AG08395 (cell line): ENCODE measurements at places on chromosomes 5 and 9.

- peak; percentile 47 for DNase-seq
These were observed 56.3 kb downstream of the TMEM174 start for GRCh38 chr5:73229271-73229670.

- no peak for DNase-seq
These were observed 11.5 kb upstream of the SSBP2 start for GRCh38 chr5:81762401-81762800.

DNA sequence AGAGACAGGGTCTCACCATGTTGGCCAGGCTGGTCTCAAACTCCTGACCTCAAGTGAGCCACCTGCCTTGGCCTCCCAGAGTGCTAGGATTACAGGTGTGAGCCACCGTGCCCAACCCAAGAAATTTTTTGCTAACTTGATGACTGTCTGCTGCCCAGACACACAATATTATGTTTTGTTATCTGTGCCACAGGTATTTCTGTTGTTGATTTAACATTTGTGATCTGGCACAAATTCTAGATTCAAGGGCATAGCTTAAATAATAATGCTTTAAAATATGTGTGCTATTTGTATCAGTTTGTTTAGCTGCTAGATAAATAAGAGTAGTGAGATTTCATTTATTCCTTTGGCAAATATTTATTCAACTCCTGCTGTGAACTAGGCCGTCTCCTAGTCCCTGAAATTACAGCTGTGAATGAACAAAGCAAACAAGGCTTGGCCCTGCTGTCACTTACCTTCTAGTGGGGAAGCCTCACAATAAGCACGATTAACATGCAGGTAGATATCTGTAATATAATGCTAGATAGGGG is 35.3 kb downstream of the GAPVD1 start:
- no peak for DNase-seq

- no peak for DNase-seq
These were observed 264.0 kb downstream of the FAM114A2 start for GRCh38 chr5:153774686-153775085.
